8988T (cell line): ENCODE measurements at places on chromosomes 2 and 18.

DNA sequence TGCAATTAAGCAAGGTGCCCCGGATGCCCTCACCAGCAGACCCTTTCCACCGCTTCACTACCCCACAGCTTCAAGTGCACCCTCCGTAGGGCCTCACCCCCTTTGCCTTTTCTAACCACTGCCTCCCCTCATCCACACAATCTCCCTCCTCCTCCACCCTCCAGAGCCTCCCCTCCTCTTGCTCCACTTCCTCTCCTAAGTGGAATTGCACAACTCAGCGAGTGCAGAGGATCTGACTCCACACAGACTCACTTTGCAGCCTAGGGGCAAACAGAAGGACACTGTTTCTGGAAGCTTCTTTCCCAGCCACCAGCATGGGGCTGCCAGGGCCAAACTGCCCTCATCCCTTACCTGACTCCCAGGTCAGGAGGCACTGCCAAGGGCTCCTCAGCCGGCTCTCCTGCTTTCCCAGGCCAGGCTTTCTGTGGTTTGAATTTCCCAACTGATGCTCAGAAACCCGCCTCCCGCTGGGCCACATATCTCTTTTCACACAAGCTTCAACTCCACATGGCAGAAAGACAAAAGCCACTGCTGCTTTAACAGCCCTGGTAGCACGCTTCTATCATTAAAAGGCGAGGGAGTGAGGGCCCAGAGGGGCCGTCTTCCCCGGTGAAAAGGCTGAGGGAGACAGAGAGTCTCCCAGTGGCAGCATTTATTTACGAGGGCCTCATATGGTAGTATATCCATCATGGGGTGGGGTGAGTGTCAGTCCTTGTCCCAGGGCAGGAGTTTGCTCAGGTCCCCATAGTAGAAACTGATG lies 74.7 kb upstream of the MGAT4A start:
- no peak for DNase-seq

DNA sequence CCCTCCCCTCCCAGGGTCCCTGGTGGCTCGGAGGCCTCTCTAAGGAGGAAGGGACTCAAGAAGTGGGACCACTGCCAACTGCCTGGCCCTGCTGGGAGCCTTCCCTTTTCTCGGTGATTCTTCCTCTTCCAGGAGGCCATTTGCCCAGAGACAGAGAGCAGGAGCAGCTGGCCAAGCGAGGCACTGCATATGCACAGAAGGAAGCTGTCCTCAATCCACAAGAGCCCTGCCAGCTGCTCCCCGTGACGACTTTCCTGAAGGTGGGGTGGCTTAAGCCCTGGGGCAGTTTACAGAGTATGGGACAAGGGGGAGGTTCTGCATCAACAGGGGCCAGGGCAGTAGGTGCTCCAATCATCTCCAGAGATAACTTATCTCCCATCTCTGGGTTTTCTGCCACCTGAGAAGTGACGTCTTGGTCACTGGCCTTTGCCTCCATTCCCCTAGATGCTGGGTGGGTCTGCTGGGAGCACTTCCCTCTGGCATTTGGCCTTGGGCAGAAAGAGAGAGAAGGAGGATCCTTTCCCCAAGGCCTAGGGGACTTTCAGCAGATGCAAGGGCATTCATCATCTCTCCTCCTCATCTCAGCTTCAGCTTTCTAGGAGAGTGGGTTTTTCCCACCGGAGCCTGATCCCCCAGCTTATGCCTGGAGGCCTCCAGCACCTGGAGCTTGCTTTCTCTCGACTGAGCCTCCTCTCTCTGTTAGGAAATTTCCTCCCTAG lies 28.5 kb downstream of the CIB4 start:
- no peak for DNase-seq

GRCh38 chr2:120622159-120622869 lies 113.4 kb upstream of the GLI2 start:
- no peak for DNase-seq

DNA sequence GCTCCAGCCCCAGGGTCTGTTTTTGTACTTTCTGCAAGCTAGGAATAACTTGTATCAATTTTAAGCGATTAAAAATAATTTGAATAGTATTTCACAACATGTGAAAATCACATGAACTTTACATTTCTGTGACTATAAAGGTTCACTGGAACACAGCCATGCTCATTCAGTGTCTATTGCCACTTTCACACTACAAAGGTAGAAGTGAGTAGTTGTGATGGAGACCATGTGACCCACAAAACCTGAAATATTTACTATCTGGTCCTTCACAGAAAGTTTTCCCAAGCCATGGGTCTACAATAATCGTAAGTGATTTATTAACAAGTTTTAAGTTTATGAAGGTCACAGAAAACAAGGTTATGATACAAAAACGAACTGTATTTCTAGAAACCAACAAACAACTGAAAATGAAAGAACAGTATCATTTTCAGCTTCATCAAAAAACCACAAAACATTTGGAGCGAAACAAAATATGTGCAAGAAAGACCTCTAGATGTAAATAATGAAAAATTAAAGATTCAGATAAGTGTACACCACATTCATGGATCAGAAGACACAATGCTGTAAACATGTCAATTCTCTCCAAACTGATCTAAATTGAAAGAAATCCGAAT lies 68.9 kb upstream of the DNER start:
- DNase-seq: no peak

- no peak for DNase-seq
Measured at GRCh38 chr18:56380685-56381084, 257.7 kb downstream of the TXNL1 start.

- DNase-seq: no peak
Measured at GRCh38 chr2:188414411-188414810, 122.7 kb downstream of the GULP1 start.

DNA sequence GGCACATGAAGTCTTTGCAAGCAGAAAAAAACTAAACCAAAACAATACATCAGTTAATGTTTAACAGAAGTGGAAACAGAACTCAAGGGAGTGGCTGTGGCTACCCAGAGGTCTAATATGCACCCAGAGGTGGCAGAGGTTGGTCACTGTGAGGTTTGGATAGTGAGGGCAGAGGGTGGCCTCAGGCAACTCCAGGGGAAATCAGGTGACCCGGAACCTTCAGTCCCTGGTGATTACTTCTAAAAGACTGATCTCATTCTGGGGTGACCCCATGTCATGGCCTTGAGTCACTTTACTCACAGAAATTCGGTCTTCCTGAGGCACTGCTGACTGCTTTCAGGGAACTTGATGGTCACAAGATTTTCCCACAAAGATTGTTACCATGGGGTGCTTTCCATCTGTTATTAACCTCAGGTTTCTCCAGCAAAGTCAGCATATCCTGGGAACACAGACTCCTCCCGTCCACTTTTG lies 99.4 kb downstream of the TMEM17 start:
- DNase-seq: no peak

DNA sequence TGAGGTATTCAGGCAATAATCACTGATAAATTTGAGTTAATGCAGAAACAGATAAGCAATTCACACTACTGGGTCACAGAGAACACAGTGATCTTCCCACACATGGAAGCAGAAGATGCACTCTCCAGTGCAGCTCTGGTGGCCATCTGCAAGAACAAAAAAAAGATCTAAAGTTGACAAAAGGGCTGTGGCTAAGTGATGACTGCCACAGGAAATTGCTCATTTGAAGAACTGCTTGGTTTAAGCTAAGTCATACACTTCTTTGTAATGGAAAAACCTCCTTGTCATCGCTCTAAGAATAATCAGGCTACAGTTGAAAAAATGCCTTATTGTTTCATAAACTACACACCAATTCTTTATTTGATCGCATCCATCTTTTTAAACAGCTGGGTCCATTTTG lies 115.1 kb downstream of the DTNB start:
- DNase-seq: no peak

GRCh38 chr2:194100201-194100600 lies 1556.8 kb upstream of the SLC39A10 start:
- no peak for DNase-seq

DNA sequence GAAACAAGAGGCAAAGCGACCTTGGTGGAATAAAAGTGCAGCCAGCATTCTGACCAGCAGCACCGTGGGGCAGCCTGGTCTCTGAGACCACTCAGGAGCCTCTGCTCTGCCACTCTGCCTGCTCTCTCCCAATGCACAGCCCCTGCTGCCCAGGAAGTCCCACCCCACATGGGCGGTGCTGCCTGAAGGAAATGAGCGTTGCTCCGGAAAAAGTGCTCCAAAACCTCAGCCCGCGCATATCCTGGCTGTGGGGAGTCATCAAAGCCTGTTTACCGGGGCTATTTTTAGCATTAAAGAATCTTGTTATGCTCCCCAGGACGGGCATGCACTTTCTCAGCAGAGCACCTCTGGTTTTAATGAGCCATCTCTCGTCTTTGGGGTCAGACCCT lies 54.5 kb downstream of the EPAS1 start:
- DNase-seq: no peak

DNA sequence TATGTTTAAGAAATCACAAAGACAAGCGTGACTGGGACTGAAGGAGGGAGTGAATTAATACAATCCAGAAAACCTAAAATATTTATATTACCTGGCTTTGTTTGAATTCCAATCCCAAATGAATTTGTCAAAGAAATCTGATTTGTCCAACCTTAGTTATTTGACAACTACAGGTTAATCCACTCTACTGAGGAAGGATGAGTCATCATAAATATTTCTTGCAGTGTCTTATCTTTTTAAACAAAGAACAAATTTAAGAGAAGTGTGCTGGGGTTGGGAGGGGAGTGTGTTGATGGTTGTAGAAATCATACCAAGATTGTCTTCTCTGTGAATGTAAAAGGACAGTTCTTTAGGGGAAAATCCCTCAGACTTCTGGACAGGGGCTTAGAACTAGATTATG lies 1106.3 kb upstream of the SLC39A10 start:
- no peak for DNase-seq

GRCh38 chr2:21804151-21804550 lies 680.4 kb downstream of the TDRD15 start:
- DNase-seq: no peak

- no peak for DNase-seq
Measured at GRCh38 chr18:35141567-35142274, 99.1 kb upstream of the ZNF397 start.

GRCh38 chr18:9708057-9708433 lies at the start of gene RAB31:
TSS of gene RAB31 (plus strand) at chr18:9708301. CDS start at chr18:9708406, 105 bp downstream.
- DNase-seq: peak; percentile 80

DNA sequence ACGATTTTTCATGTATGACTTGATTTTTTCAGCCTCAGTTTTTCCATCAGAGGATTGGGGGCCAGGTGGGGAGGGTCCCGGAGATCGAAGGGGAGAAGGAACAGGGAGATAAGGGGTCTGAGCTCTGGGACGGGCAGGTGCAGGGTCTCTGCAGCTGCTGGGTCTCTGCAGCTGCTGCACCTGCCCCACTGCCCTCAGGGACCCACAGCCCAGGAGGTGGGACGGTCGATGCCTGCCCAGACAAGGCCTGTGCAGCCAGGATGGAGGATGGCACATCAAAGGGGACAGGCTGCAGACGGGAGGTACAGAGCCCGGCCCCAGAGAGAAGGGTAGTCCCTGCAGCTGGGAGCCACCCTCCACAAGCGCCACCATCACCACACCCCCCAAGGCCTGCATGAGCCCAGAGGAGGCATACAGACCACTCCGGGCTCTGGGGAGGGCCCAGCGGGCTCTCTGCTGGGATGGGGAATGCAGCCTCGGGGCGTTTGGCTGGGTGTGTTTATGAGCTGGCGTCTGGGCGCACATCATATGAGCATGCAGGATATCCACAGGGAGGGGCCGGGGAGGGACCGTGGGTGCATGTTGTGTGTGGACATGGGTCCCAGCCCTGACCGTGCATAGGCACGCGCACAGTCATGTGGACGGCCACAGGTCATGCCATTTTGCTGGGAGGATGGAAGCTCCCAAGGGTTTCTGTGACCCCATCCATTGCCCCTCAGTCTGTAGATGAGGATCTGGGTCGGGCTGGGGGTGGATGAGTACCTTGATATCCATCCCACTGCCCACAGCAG lies 34.9 kb upstream of the GPC1 start:
- no peak for DNase-seq

DNA sequence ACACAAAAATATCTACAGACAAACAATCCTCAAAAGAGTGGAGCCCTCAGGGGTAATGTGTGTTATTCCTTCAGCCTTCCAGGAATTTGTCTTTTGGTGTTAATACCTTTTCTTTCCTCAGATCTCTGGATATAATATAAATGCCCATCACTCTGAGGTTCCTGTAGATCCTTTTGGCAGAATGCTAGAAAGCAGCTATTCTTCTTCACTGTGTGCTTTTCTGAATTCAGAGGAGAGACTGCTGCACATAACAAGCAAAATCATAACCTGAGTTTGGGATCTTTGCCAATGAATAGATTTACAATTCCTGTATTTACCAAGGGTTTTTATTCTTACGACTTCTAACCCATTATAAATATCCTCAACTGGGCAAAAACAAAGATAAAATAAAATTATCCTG lies 57.3 kb downstream of the KLF7 start:
- DNase-seq: no peak

DNA sequence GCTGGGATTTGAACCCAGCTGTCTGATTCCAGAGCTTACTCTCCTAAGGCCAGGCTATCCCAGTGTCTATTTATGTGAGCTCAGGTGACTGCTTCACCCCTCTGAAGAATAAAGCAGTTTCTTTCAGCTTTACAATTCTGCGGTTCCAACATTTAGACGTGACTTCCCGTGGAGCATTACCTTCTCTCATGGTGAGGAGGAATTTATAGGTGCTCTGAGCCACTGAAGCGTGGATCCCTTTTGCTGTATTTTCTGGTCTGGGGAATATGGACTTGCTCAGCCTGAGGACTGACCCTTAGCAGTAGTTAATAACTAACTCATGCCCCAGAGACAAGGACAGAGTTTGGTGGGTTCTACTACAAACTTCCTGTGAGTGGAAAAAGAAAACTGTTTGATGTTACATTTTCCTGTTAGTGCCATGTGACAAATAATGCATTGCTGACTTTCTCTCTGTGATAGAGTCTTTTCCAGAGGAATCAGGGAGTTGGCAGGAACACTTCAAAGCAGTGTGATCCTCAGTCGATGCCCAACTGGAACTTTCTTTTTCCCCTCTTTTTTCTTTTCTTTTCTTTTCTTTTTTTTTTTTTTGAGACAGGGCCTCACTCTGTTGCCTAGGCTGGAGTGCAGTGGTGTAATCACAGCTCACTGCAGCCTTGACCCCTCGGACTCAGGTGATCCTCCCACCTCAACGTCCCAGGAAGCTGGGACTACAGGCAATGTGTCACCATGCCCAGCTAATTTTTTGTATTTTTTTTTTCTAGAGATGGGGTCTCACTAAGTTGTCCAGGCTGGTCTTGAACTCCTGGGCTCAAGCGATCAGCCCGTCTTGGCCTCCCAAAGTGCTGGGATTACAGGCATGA lies 21.9 kb downstream of the CASP10 start:
- DNase-seq: no peak
